ENCODE measurements at places on chromosomes 13 and 19.
A peak's percentile ranks its signal among the peaks of the same experiment; 100 is the strongest.

DNA sequence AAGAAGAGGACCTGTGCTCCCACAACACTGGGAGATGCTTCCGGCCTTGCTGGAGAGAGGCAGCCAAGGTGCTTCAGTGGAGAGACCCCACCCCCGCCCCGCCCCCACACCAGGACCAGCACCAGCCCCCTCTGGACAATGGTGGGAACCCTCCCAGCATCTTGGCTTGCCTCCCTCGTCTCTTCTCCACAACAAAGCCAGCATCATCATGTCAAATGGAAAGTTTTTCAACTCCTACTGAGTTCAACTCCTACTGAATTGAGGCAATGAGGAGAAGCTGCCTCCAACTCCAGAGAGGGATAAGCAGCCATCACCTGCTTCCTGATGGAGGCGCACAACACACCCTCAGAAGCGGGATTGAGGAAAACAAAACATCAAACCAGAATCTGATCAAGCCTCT, 12.8 kb downstream of the DEDD2 start:
- DNase-seq = no peak

- DNase-seq = peak; percentile 33
These were observed 536 bp downstream of the FAM32A start for GRCh38 chr19:16185768-16186123.

DNA sequence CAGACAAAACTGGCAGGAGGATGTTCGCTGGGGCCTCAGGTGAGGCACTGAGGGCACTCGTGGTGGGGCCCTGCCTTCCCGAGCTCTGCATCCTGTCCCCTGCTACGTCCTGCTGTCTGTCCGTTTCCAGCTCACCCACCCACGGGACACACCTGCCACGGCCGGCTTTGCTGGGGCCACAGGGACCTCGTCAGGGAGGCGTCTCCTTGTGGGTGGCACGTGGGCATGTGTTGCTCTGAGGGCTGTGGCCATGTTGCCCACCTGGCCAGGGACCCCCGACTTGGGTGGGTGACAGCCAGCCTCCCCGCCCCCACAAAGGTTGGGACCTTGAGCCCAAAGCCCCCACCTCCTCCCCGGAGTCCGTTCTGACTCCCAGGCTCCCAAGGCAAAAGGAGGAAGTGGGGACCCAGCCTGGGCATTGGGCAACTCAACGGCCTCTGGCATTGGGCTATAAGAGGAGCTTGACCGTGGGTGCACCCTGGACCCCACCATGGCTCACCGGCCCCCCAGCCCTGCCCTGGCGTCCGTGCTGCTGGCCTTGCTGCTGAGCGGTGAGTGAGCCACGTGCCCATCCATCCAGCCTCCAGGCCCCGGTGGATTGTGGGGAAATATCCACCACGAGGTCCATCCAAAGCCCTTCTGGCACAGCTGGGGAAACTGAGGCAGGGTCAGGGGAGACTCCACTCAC, at the start of gene PRTN3:
PRTN3 (plus strand) TSS at position 481 of the 688 bp plus-strand sequence; CDS start at position 491, 10 bp downstream.
- no peak for DNase-seq

GRCh38 chr13:32989290-32989667, 26.9 kb upstream of the KL start:
- no peak for DNase-seq

- no peak for DNase-seq
These were observed 4.2 kb downstream of the FPR3 start for GRCh38 chr19:51799034-51799773.

- no peak for DNase-seq
These were observed 12.3 kb downstream of the HTR2A start for GRCh38 chr13:46884531-46884930.

DNA sequence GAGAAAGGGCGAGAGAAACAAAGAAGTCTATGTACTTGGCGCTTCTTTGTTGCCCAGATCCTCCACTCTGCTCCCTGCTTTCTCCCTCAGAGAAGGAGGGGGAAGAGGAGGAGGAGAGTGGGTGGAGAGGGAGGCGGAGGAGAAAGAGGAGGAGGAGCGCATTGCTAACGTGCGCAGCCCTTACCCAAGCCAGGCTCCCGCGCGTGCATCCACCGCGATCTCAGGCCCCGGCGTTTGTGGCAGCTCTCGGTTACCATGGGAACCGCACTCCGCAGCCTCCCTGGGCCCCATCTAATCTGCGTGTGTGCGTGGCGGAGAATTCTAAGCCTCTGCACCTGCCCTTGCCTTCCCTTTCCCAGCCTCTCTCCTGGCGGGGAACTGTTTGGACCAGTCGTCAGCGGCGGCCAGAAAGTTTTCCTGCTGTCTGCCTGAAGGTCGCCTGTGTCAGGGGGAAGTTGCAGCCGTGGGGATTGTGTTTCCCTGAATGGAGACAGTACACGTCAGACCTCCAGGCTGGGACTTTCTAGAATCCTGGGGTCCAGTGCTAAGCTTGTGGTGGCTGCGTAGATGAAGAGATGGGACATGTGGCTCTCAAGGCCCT, at the start of gene ERICH6B:
ERICH6B (minus strand) TSS at position 239 of the 601 bp plus-strand sequence. CDS start 18,734 bp downstream, outside the sequence.
- DNase-seq = no peak

- no peak for DNase-seq
These were observed 46.1 kb downstream of the HSPH1 start for GRCh38 chr13:31115616-31116015.

GRCh38 chr13:62450759-62451158, 1035.1 kb upstream of the PCDH20 start:
- DNase-seq = no peak

DNA sequence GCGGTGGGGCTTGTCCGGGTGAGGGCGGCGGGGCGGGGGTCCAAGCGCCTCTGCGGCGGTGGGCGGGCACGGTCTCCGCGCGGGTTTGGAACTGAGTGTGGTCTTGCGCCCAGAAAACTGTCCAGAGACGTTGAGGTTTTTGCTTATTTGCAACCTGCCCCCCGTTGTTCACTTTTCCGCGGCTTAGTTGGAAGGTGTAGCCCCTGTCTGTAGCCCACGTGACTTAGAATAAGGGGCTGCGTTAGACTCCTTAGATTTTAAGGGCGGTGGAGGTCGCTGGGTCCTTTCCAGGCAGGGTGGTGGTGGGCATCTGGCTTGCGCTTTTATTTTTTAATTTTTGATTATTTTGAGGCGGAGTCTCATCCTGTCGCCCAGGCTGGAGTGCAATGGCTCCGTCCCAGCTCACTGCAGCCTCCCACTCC, 748 bp downstream of the RPS15 start:
- no peak for DNase-seq

GRCh38 chr19:49835562-49835961, 15.4 kb upstream of the PTOV1 start:
- no peak for DNase-seq

DNA sequence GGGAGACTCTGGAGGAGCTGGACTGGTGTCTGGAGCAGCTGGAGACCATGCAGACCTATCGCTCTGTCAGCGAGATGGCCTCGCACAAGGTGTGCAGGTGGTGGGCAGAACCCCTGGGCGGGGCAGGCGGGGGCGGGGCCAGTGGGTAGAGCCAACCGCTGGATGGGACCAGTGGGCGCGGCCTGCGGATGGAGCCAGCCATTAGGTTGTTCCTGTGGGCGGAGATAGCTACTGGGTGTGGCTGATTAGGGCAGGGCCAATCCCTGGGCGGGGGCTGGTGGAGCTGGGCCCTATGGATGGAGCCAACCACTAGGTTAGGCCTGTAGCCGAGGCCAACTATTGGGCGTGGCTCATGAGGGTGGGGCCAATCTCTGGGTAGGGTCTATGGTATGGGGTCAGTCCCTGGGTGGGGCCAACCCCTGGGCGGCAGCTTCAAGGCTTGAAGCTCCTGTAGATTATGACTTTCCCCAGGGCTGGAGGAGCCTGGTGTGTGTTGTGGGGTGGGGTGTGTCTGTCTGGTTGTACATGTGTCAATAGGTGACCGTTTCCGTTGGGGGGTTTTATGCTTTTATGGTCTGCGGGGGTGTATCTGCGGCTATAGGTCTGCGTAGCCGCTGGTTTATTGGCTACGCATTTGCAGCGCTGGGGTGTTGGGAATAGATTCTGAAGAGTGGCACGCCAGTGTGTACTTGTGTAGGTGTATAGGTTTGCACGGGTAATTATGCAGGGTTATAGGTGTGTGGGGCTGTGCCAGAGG, 30.7 kb downstream of the PDE4A start:
- no peak for DNase-seq

DNA sequence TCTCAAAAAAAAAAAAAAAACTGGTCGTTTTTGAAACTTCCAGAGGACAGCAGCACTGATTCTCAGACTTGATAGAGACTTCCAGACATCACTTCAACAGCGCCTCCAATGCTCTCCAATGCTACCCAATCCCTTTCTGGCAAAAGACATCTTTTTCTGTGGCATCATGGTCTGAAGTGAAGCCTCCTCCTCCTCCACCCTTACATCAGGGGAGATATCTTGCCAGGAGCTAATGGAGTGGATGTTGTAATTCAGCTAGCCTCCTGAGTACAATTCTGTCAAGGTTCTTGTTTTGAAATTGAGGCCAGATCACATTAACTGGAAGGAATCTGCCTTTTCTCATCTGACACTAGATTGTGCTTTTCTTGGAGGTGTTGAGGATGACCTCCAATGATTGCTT, 24.2 kb downstream of the FXYD5 start:
- no peak for DNase-seq
